Central memory CD4-positive, alpha-beta T cell (primary cell): ENCODE measurements at places on chromosomes 12 and 14.

DNA sequence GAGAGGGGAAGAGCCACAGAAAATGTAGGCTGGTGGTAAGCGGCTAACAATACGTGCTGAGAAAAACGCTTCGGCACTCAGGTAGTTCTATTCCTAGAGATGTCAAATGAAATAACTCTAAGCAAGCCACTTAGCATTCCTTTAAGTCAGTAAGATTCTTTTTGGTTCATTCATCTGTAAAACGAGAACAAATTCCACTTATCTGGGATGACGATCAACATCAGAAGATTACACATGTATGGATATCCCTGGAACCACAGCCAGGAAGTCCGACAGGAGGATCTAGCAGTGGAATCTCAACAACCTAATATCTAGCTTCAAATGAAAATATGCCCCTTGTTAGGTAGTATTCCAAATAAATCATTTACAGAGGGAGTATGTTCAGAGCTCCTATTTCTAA, 74.6 kb upstream of the CDKN3 start:
- no peak for DNase-seq

GRCh38 chr14:65075628-65076325, 26.5 kb downstream of the MAX start:
- DNase-seq = no peak

GRCh38 chr14:48027115-48027514, 351.7 kb upstream of the MDGA2 start:
- DNase-seq = no peak

- DNase-seq = no peak
Observed at GRCh38 chr12:53500142-53500775, 824 bp upstream of the TARBP2 start.

GRCh38 chr12:71469258-71469750, 29.7 kb downstream of the LGR5 start:
- no peak for DNase-seq

DNA sequence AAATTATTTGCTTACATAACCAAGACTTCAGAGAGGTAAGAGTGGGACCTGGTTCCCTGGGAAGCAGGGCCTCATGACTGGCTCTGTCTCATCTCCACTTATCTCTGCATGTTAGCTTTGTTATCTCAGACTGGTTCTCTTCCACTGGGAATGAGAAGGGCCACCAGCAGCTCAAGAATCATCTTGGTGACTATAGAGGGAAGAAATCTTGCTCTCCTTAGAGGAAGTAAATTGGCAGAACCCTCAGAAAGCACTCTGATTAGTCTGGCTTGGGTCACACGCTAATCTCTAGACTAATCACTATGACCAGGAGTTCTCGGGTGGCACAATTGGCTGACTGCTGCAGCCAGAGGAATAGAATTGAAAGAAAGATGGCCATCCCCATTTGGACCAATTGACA, 110.8 kb upstream of the KRAS start:
- no peak for DNase-seq

GRCh38 chr12:6367969-6368892, 7.1 kb downstream of the SCNN1A start:
- DNase-seq = no peak

DNA sequence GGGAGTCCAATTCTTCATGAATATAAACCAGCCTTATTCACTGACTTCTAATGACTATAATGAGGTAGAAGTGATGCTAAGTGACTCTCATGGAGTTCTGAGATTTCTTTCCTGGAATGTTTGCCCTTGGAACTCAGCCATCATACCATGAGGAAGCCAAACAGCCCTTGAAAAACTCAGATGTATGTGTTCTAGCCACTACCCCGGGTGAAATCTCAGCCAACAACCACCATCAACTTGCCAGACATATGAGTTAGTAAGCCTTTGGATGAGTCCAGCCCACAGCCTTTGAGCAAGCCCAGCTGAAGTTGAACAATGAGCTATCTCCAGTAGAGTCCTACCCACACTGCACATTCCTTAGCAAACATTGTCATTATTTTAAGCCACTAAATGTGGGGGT, 149.5 kb downstream of the SLC6A15 start:
- DNase-seq = no peak

- DNase-seq = no peak
Observed at GRCh38 chr12:113519464-113520307, 48.0 kb upstream of the LHX5 start.

GRCh38 chr12:27673101-27673718, 23.0 kb upstream of the REP15 start:
- no peak for DNase-seq

GRCh38 chr12:49776858-49777257, 35.5 kb downstream of the TMBIM6 start:
- no peak for DNase-seq

DNA sequence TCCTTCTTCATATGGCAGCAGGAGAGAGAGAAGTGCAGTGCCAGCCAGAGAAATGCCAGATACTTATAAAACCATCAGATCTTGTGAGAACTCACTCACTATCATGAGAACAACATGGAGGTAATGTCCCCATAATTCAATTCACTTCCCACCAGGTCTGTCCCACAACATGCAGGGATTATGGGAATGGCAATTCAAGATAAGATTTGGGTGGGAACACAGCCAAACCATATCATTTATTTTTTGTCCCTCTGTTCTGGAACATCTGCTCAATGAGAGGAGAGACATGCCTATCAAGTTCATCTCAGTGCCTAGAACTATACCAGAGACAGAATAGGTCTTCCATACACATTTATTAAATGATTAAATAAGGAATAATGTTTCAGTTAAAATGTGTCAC, 543.5 kb downstream of the NRXN3 start:
- no peak for DNase-seq

GRCh38 chr14:104863923-104864266, 1.2 kb upstream of the CEP170B start:
- DNase-seq = no peak

GRCh38 chr14:72646861-72647528, 246.9 kb downstream of the DPF3 start:
- no peak for DNase-seq

- no peak for DNase-seq
Observed at GRCh38 chr12:125189015-125189414, 123.8 kb downstream of the AACS start.

GRCh38 chr14:32934073-32934880, 4.4 kb upstream of the NPAS3 start:
- no peak for DNase-seq

DNA sequence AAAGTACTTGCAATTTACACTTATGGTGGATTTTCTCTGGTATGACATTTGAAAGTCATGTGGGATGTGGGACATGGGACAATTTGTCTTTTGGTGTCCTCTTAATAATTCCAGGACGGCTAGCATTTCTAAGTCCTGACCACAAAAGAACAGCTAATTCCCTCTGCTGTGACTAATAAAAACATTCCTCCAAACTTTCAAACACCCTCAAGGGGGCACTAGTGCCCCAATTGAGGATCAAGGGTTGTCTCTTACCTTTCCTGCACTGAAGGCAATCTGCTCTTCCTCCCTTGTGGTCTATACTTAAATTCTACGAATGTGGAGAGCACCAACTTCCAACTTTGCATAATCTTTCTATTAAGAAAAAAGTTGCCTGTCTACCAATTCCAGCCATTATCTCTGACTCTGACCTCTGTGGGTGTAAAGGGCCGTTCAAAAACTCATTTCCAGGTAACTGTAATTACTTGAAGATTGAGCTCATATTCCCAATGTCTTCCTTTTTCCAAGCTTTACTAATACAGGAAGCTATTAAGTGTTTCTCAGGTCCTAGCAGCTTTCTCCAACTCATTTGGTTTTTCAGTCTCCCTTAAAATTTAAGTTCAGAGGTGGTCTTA, 210.2 kb downstream of the PTPRO start:
- peak; percentile 59 for DNase-seq

DNA sequence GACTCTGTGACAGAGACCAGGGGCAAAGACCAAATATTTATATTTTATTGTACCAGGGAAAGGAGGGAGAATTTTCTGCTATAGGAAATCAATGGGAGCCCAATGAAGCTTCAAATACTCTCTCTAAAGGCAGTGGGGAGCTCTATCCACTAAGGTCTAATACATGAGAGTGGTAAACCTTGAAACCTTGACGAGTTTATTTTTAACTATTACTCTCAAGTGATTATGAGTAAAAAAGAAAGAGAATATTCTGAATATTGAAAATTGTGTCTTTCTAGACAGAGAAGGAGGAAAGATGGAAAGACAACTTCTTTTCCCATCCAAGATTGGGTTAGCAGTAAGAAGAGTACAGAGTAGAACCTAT, 1722.1 kb upstream of the SEL1L start:
- DNase-seq = no peak

GRCh38 chr12:105168006-105168405, 60.5 kb downstream of the WASHC4 start:
- no peak for DNase-seq

- no peak for DNase-seq
Observed at GRCh38 chr12:94957006-94957405, 46.5 kb downstream of the NDUFA12 start.

- peak; percentile 36 for DNase-seq
Observed at GRCh38 chr14:38867561-38868150, 235.4 kb downstream of the SEC23A start.

DNA sequence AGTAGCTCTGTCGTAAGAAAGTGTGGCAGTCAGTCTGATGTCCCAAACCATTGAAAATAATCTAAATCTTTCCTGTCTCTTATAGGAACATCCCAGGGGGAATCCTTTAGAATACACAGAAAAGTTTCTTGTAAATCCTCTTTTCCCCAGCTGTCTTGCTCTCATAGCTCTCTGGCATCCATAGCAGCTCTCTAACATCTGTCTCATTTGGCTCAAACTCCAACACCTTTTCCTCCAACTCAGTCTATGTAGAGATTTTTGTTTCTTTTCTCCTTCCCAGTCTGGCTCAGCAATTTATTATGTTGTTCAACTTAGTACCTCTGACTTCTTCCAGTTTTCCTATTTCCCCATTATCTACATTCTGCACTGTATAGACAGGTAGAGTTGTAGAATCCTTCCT, 84.4 kb upstream of the NEDD1 start:
- DNase-seq = no peak

DNA sequence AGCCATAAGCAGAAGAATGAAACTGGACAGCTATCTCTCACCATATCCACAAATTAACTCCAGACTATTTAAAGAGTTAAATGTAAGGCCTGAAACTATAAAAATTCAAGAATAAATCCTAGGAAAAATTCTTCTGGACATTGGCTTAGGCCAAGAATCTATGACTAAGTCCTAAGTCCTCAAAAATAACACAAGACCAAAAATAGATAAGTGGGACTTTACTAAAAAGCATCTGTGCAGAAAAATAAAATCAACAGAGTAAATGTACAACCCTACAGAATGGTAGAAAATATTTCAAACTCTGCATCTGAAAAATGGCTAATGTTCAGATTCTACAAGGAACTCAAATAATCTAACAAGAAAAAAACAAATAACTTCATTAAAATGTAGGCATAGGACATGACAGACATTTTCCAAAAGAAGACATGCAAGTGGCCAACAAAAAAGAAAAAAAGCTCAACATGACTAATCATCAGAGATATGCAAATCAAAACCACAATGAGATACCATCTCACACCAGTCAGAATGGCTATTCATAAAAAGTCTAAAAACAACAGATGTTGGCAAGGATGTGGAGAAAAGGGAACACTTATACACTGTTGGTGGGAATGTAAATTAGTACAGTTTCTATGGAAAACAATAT, 61.0 kb upstream of the PPFIA2 start:
- DNase-seq = no peak
